ENCODE measurements at places on chromosomes 6 and 20. TPM values are rescaled to one million over a fixed set of nuclear protein-coding genes. Genes with fewer than 3 reads are reported as not detected.

Gene PLCB4
- 13.1 TPM for polyA plus RNA-seq

Gene HUS1B
- 1.8 TPM for polyA plus RNA-seq

Gene SOBP
- polyA plus RNA-seq, result 16.4 TPM

Gene C6orf132
- polyA plus RNA-seq, result not detected

Gene TRIM38
- not detected for polyA plus RNA-seq

Gene LGSN
- not detected for polyA plus RNA-seq

Gene SNTA1
- 8.6 TPM for polyA plus RNA-seq

Gene ZSCAN31
- polyA plus RNA-seq, result 2.6 TPM

Gene SAMD10
- 23.3 TPM for polyA plus RNA-seq
